ENCODE measurements at places on chromosomes 7 and 10.

- no peak for DNase-seq
Observed at GRCh38 chr7:43112941-43113621, 634 bp downstream of the HECW1 start.

DNA sequence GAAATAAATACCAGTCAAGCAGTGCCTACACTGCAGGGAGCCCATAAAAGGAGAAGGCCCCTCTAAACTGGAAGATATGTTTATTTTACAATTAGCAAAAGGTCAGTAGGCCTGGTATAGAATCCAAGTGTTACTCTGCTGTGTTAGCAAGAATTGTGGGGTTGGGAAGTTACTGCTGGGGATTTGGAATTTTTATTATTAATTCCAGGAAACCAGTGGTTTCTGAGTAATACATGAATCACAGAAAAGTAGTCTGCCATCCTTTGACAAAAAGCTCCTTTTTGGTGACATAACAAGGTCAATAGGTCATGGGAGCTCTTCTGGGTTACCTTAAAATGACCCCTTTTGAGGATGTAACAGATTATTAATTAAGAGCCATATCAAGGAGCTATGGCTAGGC is 67.4 kb downstream of the ZNF92 start:
- DNase-seq = no peak

DNA sequence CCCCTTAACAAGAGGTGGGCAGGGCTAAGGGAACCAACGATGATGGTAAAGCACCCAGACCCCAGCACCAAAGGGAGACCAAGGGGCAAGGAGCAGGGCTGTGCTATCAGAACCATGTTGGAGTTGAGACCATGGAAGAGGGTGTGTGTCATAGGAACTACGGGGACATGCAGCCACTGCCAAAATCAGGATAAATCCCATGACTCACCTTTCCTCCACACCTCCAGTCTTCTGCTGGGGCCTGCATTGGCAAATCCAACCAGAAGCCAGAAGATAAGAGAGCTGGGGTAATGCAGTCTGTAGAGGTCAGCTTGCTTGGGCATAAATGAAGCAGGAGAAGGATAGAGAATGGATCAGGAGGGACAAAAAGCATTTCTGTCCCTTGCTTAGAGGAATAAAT is 42.7 kb upstream of the SMARCD3 start:
- DNase-seq = no peak

DNA sequence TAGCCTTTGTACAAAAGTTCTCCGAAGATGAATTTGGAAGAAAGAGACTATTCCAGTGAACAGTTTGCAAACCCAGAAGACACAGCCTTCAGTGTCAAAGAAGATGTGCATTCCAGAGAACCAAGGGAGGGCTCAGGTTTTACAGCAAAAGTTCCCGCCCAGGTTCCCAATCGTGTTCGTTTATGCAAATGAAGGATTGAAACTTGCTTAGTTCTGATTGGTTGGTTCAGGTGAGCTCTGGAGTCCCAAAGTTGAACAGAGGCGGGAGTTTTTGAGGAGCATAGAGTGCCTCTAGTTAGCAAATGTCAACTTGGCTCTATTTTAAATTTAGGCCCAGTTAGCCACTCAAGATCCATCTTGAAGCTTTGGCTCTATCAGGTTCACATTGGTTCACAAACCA is 51.3 kb downstream of the TMEM270 start:
- no peak for DNase-seq

- no peak for DNase-seq
Observed at GRCh38 chr7:155961241-155962190, 149.3 kb upstream of the SHH start.

- no peak for DNase-seq
Observed at GRCh38 chr7:64775289-64775688, 18.9 kb upstream of the ZNF138 start.
